ENCODE measurements at places on chromosomes 4 and X.

- DNase-seq = no peak
These were observed 393 bp downstream of the SH3KBP1 start for GRCh38 chrX:19886883-19887531.

- no peak for DNase-seq
These were observed 79.4 kb downstream of the DCTD start for GRCh38 chr4:182837831-182838230.

GRCh38 chr4:48195374-48195773, 61.3 kb upstream of the TXK start:
- DNase-seq = no peak

GRCh38 chr4:42344309-42344708, 53.0 kb upstream of the SHISA3 start:
- no peak for DNase-seq

- DNase-seq = no peak
These were observed 11.2 kb upstream of the PLAC8 start for GRCh38 chr4:83125738-83126141.

DNA sequence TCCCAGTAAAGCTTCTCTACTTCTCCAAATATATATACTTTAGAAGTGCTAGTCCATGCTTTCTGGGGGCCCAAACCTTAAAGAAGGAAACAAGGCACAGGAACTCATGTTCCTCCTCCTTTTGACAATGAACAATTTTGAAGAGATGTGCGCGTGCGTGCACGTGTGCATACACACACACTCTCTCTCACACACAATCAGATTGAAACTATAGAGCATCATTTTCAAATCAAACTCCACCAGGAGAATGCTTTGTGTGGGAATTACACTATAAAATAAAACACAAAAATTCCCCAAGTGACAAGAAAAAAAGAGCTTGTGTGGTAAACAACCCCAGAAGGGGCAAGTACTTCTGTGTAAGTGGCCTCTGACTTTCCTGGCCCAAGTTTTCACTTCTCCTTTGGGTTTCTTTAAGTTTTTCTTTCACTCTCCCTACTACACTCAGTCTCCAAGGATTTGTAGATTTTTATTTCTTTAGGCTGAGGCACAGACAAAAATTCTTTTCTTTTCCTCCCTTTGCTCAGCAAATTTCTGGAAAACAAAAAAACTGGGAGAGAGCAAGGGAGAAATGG, 46.6 kb upstream of the SHISA3 start:
- no peak for DNase-seq

DNA sequence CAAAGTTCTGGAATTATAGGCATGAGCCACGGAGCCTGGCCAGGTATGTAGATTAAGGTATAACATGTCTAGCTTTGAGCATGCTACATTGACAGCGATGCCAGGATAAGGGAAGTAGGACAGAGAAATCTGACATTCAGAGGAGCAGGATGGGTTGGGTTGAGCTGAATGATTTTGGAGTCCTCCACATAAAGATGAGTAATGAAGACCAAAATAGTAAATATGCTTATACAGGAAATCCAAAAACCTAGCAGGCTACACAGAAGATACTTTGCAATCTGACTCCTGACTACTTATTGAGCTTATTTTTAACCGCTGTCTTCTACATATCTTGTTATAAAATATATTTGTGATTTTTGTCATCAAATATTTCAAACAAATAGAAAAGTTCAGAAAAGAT, 69.7 kb downstream of the PDGFC start:
- no peak for DNase-seq

DNA sequence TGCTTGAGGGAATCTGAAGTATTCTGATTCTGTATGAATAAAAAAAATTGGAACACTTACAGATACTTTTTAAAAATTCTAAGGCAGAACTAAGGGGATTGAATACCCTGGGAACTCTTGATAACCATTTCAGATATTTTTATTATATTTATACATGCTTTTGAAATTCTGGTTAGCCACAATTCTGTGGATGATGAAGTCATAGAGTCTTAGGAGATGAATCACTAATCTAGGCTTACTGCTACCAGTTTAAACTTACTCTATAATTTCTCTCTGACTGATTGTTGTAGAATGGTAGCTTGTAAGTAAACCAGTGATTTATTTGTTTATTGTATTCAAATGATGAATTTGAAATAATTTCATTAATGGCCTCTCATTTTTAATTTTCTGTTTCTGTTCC, 11.4 kb upstream of the SLAIN2 start:
- DNase-seq = peak; percentile 82

DNA sequence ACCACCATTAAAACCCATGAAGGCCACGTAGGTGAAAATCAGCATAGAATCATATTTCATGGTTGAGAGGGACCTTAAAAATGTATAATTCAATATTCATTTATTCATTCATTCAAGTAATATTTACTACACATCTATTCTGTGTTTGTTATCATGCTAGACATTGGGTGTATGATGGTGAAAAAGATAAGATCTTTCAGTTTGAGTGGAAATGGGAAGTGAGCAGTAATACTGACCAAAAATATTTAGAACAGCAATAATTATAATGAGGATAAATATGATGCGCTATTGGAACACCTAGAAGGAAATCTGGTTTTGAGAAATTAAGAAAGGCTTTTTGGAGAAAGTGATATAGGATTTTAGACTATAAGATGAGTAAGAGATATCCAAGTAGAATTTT, 28.0 kb downstream of the DKK2 start:
- DNase-seq = no peak

GRCh38 chr4:20249333-20249732, 2.4 kb upstream of the SLIT2 start:
- no peak for DNase-seq

- DNase-seq = no peak
These were observed 82.7 kb downstream of the MBNL3 start for GRCh38 chrX:132406106-132406505.

- DNase-seq = no peak
These were observed 61.6 kb upstream of the GPR174 start for GRCh38 chrX:79082899-79083298.

DNA sequence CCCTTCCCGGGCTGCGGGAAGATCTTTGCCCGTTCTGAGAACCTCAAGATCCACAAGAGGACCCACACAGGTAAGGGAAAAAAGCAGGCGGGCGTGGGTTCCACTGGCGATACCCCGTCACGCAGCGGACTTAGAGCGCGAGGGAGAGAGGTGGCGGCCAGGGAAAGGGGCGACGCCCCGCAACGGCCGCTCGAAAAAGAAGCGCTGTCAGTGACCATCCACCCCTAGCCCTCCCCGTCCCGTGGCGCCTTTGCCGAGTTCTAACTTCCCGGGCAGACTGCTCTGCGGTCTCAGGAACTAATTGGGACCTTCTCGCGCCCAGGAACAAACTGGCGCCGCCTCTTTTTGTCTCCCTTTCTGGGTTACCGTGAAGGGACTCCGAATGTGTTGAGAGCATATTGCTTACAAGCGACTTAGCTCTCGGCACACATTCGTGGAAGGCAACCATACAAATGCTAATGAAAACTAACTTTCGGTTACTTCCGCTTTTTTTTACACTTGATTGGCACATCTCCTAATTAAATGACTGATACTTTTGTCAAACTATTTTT, 1.8 kb downstream of the ZIC3 start:
- no peak for DNase-seq

DNA sequence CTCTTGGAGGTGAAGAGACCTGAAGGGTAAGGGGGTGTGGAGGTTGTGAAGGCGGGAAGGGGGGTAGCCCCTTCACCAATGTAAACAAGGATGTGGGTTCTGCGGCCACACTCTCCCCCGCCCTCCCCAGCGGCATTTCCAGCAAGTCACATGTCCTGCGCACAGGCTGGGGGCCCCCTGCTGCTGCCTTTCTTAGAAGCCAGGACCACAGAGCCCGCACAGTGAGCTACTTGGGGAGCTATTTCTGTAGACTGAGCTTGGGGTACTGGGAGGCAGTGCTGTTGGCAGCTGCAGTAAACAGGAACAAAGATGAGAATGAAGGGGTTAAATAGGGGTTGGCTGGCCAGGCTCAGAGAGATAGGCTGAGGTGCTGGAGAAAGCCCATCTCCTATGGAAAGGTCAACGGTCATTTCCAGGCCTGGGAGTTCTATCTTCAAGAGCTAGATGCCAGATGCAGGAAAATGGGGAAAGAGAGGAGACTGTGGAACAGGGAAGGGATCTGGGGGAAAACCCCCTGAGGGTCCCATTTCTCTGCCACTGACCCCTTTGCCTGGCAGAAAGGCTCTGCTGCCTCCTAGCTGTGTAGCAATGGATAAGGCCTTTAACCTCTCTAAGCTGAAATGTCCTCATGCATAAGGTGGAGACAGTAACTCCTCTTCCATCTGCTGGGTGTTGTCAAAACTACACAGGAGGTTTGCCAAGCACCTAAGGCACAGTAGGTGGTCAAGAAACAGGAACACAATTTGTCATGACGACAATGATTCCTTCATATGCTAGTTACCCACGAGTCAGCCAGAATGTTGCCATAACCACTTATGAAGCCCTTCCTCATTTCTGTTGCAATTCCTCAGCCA, 18.5 kb upstream of the PIM2 start:
- no peak for DNase-seq

DNA sequence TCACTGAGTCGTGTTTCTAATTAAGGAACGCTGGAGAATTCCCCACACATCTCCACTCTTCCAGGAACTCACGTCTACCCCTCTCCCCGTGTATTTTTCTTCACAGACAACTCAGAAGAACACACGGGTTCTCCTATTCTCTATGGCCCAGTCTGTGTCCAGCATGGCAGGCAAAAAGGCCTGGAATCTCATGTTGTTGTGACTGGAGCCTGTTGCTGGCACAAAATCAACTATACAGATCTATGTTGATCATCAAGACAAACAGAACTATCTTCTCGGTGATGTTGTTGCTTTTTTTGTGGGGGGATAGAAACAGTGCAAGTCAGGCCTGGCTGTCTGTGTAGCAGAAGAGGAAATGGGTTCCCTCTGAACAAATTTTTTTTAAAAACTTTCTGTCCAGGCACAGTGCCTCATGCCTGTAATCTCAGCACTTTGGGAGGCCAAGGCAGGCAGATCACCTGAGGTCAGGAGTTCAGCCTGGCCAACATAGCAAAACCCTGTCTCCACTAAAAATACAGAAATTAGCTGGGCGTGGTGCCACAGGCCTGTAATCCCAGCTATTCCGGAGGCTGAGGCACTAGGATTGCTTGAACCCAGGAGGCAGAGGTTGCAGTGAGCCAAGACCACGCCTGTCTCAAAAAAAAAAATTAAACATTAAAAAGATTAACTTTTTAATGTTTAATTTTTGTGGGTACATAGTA, 50.5 kb upstream of the CBR4 start:
- DNase-seq = no peak

- no peak for DNase-seq
These were observed 326.3 kb upstream of the GRIA3 start for GRCh38 chrX:122857734-122858133.

DNA sequence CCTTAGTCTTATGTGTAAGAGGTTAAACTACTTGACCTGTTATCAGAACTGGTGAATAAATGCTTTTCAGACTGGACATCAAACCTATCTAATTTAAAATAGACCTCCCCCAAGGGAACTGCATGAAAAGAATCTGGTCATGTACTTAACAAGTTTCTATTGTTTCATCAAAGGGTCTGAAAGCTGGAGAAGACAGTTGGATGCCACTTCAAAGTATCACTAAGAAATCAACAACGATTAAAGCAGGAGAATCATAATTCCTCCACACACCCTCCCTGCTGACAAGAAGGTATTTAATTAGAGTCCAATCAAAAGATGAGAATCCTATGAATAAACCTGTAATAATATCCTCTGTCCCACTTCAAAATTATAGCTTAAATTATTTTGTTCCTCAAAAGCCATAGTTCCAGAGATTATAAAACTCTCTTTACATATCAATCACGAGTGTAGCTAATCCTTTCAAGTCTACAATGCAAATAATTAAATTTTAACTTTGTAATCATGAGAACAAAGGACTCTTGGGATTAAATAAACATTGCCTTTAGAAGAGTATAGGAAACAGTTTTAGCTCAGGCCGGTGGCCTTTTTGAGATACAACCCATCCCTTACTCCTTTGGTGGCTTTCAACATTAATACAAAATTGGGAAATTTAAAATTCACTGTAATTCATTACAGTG, 35.1 kb downstream of the TSPAN5 start:
- DNase-seq = no peak

- DNase-seq = no peak
These were observed 5.3 kb upstream of the SRPK3 start for GRCh38 chrX:153775293-153776119.

- DNase-seq = no peak
These were observed 102.7 kb upstream of the SORBS2 start for GRCh38 chr4:185914583-185915199.

- peak; percentile 71 for DNase-seq
These were observed 101.4 kb downstream of the WWC2 start for GRCh38 chr4:183200453-183200852.

- no peak for DNase-seq
These were observed 1170.8 kb upstream of the PCDH7 start for GRCh38 chr4:29549342-29549741.

DNA sequence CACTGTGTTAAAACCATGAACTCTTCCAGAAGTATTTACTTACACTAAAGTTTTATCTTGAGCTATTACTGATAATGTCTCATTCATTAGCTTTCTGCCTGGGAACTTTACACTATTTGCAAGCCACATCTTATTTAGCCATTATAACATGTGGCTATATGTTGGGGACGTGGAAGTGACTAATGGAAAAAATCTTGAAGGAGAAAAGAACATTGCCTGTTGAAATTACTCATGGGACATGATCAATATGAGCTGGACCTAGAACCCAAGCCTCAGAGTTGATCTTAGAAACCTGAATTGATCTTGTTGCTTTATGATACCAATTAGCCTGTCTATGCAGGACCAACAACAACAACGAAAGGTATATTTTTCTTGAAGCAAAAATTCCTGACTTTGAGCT, 22.5 kb upstream of the ARHGAP6 start:
- no peak for DNase-seq

DNA sequence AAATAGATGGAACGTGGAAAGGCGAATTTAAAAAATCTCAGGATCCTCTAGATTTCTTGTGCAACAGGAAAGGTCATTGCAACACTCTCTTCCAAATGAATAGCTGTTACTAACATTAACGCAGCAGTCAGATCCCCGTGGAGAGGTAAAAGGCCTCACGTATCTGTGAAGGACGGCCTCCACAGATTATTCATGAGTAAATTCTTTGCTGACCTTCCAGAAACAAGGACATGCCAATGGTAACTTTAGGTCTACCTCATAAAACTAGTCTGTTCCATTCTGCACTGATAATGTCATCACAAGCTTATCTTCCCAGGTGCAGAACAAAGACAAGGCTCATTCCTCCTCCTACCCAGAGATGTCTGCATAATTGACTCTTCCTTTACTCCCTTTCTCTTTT, 16.1 kb upstream of the REPS2 start:
- DNase-seq = no peak

DNA sequence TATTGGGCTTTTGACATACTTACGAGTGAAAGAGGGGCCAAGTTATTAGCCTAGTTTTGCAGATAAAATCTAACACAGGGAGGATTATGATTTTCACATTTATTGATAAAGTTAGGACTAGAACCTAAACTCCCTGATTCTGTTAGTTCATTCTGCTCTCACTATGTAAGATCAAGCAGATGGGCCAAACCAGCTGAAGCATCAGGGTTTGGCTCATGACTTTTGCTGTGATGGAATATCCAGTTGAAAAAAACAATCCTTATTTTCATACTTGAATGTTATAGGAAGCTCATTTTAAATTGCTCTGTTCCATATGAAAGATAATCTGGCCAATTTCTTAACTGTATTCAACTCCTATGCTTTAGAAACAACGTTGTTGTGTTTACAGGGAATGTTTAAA, 21.2 kb downstream of the SPRY1 start:
- DNase-seq = no peak
